ENCODE measurements at places on chromosomes 11 and 22.
A peak's percentile ranks its signal among the peaks of the same experiment; 100 is the strongest.

DNA sequence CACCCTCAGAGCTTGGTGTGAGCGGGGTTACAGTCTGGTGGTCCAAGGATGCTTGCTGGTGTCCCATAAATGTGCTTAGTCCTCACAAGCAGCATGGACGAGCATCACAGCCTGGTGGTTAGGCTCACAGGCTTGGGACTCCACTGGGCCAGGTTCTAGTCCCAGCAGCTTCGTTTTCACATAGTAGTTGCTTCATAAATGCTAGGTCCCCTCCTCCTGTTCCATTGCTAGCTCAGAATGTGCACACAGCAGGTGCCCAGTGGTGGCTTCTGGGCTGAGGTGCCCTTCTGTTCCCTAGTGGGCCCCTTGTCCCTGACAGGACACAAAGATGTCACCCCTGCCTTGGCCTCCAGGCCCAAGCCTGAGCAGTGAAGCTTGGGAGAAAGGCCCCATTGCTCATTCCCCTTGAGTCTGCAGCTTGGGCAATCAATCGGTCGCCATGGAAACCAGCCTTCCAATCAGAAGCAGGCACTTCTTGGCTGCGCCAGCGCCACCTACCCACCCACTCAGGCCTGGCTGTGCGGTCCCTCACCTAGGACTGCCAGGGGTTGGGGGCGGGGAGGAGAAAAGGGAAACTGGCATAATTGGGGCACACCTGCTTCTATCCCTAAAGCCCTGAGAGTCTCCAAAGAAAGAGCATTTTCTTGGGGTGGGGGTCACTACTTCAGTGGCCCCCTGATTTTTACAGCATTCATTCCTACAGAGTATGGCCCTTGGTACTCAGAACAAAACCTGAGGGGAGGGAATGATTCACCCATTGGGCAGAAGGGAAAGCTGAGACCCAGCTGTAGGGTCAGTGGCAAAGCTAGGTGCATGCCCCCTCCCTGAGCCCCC, 48.1 kb downstream of the CYTH4 start:
- DNase-seq: peak; percentile 92

GRCh38 chr22:37331034-37331428, 48.7 kb downstream of the CYTH4 start:
- peak; percentile 67 for DNase-seq

DNA sequence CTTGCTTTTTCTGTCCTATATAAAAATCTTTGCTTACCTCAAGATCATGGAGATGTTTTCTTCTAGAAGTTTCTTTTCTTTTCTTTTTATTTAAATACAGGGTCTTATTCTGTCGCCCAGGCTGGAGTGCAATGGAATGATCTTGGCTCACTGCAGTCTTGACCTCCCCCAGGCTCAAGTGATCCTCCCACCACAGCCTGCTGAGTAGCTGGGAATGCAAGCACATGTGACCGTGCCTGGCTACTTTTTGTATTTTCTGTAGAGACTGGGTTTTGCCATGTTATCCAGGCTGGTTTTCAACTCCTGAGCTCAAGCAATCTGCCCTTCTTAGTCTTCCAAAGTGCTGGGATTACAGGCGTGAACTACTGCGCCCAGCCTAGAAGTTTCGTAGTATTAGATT, 45.3 kb downstream of the USP35 start:
- no peak for DNase-seq

DNA sequence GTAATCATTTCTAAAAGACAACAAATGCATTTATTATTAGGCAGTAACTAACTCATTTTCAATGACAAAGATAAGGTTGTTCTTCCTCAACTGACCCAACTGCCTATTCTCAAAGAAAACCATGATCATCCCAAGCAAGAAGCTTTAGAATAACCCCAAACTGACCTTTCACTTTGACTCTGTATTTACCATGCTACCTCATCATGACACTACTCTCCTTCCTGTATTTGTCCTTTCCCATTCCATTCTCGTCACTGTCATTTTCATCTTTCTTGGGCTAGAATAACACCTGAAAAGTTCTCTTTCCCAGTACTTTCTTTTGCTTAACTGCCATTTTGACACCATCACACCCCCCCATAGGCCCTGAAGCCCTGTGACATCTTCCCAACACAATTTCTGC, 48.3 kb downstream of the TCF20 start:
- DNase-seq: no peak

DNA sequence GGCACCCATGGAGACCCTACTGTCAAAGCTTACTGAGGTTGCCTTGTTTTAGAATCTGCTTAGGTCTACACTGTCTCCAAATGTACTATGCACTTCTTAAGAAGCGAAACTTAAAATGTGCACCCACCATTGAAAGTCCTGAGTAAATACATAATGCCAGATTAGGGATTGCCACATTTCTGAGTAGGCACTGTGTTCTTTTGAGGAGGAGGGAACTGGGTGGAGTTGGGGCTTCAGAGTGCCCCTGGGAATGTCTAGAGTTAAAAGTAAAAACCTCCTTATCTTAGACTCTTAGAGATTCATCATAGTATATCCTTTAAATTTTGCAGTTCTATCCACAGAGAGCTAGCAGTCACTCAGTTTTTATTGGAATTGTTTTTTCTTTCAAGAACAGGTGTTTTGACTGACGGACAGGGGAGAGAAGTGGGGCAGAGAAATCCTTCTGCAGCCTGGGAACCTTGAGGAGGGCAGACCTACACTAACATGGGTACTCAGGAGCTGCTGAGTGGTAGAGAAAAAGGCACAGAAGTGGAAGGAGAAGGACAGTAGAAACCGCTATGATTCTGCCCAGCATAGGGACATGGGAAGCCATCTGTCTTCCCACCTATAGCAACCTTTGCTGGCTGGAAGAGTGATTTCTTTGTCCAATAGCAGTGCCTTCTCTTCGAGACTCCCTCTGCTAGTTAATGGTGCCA, 33.4 kb upstream of the MICAL2 start:
- DNase-seq: no peak

DNA sequence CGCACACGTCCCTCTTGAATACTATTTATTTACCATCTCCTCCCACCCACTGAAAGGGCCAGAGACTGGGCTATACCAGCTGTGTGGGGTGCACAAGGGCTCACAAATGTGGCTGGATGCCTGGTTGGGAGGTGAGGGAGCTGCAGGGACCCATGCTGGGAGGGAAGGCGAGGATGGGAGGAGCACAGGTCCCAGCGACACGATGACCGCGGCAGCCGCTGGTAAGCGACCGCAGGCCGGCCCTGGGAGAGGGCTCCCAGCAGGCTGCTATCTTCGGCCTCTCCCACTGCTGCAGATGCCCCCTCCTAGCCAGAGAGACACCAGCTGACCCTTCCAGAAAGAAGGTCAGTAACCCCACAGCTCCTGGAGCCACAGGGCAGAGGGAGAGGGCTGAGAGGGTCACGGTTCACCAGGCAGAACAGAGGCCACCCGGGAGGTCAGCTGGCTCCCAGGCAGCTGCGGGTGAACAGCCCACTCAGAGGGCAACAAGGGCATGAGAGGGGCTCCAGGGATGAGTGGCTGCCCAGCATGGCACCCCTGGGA, 163.9 kb downstream of the CRYBB2 start:
- DNase-seq: no peak

DNA sequence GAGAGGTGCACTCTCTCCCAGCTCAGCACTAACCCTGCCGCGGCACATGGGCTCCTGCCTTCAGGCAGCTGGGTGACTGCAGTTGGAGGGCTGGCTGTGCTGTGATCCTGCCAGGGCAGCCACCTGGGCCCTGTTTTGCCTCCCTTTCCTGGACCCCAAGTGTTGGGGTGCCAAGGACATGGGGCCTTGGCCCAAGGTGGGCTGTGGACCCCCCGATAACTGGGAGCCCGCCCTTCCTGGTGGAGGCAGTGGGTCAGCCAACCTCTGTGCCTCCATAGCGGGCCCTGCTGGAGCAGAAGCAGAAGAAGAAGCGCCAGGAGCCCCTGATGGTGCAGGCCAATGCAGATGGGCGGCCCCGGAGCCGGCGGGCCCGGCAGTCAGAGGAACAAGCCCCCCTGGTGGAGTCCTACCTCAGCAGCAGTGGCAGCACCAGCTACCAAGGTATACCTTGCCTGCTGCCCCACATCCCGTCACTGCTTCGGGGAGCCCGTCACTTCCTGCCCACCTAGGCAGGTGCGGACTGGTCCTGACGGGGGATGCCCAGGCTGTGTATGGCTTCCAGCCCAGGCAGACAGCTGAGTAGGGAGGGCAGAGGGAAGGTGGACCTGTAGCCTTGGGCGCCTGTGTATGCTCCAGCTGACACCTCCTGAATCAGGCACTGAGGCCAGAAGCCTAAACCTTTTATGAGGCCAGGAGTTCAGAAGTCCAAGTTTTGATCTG, 8.9 kb downstream of the TUB start:
- DNase-seq: no peak

DNA sequence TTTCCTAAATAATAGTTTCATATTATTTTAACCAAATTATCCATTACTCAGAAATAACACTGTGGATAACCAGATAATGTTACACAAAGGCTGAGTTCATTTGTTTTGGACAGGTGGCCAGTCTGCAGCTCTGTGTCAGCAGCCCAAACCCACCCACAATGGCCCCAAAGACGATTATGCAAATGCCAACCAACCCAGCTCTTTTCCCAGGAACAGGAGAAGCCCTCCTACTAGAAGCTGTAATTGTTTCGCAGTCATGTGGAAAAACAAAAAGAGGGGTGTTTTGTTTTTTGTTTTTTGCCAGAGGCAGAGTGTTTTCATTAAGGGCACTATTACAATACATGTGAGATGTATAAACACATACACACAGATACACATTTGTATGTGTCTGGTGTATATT, 102.1 kb downstream of the FCHSD2 start:
- no peak for DNase-seq

GRCh38 chr11:72584939-72585597, 89.2 kb downstream of the PDE2A start:
- no peak for DNase-seq

GRCh38 chr11:121422675-121423074, 29.4 kb upstream of the SORL1 start:
- DNase-seq: no peak
